ENCODE measurements at places on chromosomes 6 and 20. TPM values are rescaled to one million over a fixed set of nuclear protein-coding genes. Genes with fewer than 3 reads are reported as not detected.

GRCh38 chr6:13908955-13909381 lies 15.8 kb upstream of the RNF182 start:
- peaks cover 44% of the 10 kb centered on the region for H3K27me3 ChIP-seq
- no peak overlapping the region for H3K4me3 ChIP-seq
- no peak overlapping the region for H3K27ac ChIP-seq
- DNase-seq, result peak; percentile 58
- H3K36me3 ChIP-seq, result no peaks in the 10 kb centered on the region

The RIPOR3 gene
- total RNA-seq, result not detected

DNA sequence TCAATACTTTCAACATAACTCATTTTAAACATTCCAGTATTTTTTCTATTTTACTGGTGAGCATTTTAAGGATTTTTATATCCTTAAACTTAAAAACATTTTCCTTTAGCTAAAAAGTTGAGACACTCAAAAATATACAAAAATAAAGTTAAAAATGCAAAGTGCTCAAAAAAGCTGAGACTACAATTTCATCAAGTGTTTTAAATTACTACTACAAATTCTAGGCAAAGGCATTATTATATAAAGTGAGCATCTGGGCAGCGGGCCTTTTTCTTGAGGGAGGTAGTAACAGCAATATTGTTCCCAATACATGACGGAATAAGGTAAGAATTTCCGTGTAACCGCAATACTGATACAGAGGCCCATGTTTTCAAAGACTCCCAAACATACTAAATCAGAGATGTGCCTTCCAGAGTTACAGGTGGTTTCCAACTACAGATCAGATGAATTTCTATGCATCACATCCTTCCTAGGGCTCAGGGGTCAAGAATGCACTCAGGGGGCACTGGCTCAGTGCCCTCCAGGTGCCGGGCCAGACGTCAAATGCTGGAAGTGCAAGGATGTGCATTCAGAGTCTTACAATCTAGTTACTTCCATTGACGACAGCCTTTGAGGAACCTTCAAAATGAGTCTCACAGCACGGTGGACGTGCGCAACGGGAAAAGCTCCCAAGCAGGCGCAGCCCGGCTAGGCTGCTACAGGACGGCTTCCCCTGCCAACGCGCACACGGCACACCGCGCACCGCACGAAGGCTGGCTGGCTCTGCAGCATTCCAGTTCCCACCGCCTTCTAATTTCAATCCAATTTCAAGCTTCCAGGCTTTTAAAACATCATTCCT lies 1.7 kb downstream of the PHF10 start:
- peak; percentile 43 for DNase-seq
- peaks cover 22% of the 10 kb centered on the region for H3K36me3 ChIP-seq
- H3K4me1 ChIP-seq, result peaks cover 34% of the 10 kb centered on the region
- peak overlapping the region; percentile 93 for H3K27ac ChIP-seq

DNA sequence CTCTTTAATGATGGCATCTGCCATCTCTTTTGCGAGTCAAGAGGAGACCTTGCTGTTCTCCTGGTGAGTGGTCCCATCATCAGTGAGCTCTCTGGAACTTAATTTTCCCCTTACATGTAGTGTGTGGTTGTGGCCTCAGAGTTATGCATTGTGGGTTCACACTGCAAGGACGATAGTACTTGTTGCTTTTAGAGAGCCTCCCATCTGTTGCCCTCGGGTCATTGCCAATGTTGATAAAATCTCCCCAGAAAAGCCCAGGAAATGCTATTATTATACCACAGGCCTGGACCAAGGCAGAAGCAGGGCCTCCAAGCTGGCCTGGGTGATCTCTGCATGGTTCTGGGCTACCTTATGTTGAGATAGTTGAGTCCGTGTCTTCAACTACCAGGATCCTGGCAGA lies 241.6 kb downstream of the BMP7 start:
- H3K36me3 ChIP-seq, result no peaks in the 10 kb centered on the region
- H3K4me1 ChIP-seq, result no peaks in the 10 kb centered on the region
- no peak overlapping the region for H3K4me3 ChIP-seq
- peaks cover 6% of the 10 kb centered on the region for H3K27me3 ChIP-seq

The DACT2 gene
- not detected for total RNA-seq

- no peak for DNase-seq
- H3K36me3 ChIP-seq, result no peaks in the 10 kb centered on the region
- H3K27me3 ChIP-seq, result no peaks in the 10 kb centered on the region
- H3K27ac ChIP-seq, result no peak overlapping the region
- H3K4me3 ChIP-seq, result no peak overlapping the region
These were observed 59.7 kb downstream of the TFAP2A start for GRCh38 chr6:10355115-10355702.

DNA sequence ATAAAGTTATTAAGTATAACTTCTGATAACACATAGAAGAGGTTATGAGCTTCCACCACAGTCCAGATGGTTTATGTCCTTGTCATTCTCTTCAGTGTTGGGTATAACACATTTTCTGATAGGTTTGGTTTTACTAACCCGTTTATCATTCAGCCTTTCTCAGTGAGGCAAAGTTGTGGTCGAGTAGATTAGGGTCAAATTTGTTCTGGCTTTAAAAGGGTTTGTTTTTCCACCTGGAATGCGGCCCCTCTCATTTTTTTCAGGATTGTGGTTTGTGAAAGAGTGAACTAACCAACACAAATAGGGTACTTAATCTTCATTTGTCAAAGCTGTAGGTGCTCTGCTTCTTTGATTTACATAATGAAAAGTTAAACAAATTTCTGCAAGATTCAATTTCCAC lies 204.2 kb upstream of the ASCC3 start:
- H3K36me3 ChIP-seq, result no peaks in the 10 kb centered on the region

- no peak overlapping the region for H3K4me3 ChIP-seq
- H3K36me3 ChIP-seq, result no peaks in the 10 kb centered on the region
- H3K4me1 ChIP-seq, result no peaks in the 10 kb centered on the region
- H3K27ac ChIP-seq, result no peak overlapping the region
These were observed 93.0 kb upstream of the ELOVL5 start for GRCh38 chr6:53441761-53442160.

GRCh38 chr6:129210684-129211083 lies 327.7 kb downstream of the LAMA2 start:
- no peak for DNase-seq
- no peaks in the 10 kb centered on the region for H3K36me3 ChIP-seq
- H3K27me3 ChIP-seq, result peaks cover 5% of the 10 kb centered on the region
- no peaks in the 10 kb centered on the region for H3K4me1 ChIP-seq
- H3K4me3 ChIP-seq, result no peak overlapping the region
